ENCODE measurements at places on chromosomes 6 and 20.

DNA sequence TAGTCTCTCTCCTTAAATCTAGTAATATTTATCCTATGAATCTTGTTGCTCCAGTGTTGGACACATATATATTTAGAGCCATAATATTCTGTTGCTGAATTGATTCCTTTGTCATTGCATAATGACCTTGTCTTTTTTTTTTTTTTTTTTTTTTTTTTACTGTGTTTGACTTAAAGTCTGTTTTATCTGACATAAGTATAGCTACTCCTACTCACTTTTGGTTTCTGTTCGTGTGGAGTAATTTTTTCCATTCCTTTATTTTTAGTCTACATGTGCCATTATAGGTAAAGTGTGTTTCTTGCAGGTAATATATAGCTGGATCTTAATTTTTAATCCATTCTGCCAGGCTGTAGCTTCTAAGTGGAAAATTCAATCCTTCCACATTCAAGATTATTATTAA lies 166.5 kb downstream of the GMDS start:
- DNase-seq = no peak

GRCh38 chr20:44423480-44423879 lies 52.2 kb upstream of the TTPAL start:
- DNase-seq = no peak

- DNase-seq = no peak
These were observed 142.5 kb upstream of the SPACA1 start for GRCh38 chr6:87905101-87905641.

GRCh38 chr6:116894669-116895068 lies 17.6 kb downstream of the RFX6 start:
- DNase-seq = no peak

- no peak for DNase-seq
These were observed 15.3 kb upstream of the SIRPA start for GRCh38 chr20:1879934-1880333.

- DNase-seq = no peak
These were observed 77.9 kb upstream of the BMP5 start for GRCh38 chr6:55953335-55953734.

DNA sequence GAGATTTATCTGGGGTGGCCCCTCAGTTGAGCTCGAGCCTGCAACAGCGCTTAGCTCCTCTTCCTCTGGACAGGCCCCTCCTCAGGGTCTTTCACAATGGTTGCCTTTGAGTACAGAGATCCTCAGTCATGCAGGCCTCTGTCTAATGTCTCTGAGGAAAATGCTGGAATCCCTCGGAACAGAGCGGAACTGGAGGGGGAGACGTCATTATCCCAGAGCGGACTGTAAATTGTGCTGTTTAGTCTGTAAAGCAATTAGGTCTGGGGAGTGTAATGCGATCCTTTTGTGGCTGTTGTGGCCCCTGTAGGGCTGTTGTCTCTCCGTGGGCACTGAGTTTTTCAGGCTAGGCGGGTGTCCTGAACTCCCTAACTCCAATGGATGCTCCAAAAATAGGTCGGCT lies 15.0 kb upstream of the DAAM2 start:
- no peak for DNase-seq

DNA sequence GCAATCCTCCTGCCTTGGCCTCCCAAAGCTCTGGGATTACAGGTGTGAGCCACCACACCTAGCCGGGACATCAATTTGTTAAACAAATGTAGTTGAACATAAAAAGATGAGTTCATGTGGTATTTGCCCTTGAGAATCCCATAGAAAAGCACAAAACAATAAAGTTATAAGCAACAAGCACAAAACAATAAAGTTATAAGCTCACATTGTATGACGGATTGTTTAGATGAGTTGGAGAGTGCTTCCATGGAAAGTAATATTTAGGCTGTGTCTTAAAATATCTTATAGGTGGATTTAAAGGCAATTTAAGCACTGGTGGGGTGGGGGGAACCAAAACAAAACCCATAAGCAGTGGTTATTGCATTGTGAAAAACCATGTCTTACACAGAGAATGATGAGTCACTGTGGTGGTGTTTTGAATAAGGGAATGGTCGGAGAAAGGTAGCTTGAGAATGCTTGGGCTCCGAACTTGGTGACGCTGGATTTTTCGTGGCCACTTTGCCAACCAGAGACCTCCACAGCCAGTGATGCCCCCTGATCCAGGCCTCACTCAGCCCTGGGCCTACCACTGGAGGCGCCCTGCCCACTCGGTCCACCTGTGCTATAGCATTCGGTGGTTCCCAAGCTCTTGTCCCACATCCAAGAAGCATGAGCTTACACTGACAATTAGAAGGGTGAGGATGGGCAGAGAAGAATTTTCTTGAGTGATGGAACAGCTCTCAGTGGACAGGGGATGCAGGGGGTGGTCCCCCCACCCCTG lies 256.0 kb downstream of the CDKAL1 start:
- no peak for DNase-seq

DNA sequence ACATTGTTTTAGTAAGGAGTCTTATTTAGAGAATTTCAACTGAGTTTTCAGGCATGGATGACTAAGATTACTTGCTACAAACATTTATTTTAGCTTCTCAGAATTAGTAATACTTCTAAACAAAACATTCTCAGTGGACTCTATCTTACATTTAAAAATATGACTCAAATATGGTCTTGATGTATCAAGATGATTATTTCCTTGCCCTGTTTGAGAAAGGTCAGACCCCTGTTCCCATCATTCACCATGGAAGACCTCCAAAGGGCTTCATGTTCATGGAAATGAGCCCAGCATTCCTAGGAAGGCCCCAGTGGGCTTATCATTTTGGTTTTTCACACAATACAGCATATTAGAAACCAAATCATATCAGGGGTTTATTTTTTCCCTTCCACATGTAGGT lies 24.6 kb upstream of the TRPC4AP start:
- no peak for DNase-seq

DNA sequence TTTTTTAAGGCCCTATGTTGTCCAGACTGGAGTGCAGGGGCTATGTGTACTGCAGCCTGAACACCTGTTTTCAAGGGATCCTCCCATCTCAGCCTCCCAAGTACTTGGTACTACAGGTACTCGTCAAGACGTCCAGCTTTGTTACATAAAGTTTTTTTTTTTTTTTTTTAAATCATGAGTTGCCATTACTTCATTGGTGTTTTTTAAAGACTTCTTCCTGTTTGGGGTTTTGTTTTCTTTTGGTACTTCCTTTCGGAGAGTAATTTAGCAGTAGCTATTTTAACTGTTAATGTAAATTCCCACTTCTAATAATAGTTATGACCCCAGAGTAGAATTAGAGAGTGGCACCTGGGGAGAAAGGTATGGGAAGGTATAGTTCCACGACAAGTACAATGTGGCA lies 10.5 kb downstream of the ZNFX1 start:
- no peak for DNase-seq

- DNase-seq = no peak
These were observed 99.1 kb downstream of the ARID1B start for GRCh38 chr6:156876302-156876701.

DNA sequence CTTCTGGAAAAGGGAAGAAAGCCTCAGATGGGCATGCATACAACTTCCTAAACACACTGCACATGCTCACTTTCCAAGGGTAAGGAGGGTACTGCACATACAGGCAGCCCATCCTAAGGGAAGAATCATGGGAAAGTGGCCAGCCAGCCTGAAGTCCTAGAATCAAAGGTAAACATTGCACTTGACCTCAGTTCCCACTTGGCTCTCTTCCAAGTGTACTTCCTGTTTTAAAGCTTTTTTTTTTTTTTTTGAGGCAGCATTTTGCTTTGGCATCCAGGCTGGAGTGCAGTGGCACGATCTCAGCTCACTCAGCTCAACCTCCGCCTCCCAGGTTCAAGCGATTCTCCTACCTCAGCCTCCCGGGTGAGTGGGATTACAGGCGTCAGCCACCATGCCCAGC lies 225.3 kb upstream of the EPHA7 start:
- no peak for DNase-seq

DNA sequence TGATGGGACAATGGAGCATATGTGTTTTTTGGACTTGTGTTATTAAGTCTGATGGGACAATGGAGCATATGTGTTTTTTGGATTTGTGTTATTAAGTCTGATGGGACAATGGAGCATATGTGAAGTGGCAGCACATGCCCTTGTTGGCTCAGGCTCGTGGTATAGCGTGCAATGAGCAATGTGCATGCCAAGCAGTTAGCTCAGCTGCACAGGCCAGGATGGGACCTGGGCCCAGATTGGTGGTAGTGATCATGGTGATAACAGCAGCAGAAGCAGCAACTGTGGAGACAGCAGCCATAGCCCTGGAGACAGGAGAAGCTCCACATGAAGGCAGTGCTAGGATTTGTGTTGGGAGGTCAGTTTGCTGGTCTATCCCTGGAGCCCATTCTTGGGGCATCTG lies 61.1 kb downstream of the IL20RA start:
- DNase-seq = no peak

DNA sequence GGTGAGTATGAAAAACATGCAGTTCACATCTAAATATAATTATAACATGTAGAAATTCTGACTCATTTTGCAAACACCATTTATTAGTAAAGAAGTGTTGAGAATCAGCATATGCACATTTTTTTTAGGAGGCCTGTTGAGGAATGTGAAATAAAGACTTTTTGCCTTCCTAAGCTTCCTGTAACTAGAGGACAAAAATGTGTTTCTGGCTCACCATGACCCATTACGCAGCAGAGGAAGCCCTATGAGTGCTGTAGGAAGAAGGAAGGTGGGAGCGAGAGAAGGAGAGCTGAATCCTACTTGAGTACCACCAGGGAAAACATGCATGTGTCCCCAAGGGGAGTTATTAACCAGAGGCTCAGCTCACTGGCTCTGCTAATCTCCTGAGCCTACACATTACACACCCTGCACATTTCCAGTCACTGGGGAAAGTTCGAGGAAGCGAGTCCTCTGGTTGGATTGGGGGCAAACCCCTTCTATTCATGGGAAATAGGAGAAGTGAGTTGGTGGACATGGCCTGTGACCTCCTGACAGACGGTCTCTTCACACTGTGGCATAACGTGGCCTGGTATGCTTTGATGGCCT lies 540.5 kb upstream of the JAG1 start:
- no peak for DNase-seq

Measured in coronary artery (tissue), 2 donors.